ENCODE measurements at places on chromosomes 3 and 15. TPM values are rescaled to one million over a fixed set of nuclear protein-coding genes. Genes with fewer than 3 reads are reported as not detected.

GRCh38 chr3:134357914-134358811 lies 16.1 kb downstream of the AMOTL2 start:
- peak; percentile 57 for DNase-seq

- no peak for DNase-seq
Measured at GRCh38 chr3:170638988-170639387, 53.1 kb upstream of the SLC7A14 start.

DNA sequence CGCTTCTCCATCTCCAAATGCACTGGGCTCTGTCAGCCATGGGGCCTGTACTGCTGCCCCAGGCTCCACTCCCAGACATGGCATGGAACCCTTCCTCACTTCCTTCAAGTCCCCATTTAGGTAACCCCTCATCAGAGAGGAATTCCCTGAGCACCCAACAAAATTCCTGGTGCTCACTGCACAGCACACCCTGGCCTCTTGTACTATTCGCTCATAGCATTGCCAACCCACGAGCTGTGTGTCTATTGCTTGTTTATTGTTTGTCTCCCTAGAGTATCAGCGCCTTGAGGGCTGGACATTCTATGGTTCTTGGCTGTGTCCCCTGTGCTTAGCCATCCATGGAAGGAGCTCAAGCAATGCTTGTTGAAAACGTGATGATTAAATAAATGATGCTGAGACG lies 46.1 kb upstream of the SLCO2A1 start:
- no peak for DNase-seq

DNA sequence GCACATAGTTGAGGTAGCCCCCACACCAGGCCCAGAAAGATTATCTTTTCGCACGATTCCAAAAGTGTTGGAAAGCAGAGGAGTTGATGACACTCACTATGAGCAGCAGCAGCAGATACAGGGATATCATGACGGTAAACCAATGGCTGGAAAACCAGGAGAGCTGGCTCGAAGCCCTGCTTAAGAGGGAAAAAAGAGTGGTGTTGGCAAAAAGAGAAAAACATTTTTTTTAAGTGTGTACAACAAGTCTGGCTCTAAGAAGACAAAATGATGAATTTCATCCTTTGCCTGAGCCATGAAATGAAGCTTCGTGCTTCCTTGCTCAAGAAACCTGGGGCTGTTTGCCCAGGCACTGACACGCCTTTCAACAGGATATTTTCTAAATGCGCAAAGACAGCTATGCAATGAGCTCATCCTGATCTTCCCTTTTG lies 27.3 kb downstream of the PARP16 start:
- DNase-seq: peak; percentile 91

DNA sequence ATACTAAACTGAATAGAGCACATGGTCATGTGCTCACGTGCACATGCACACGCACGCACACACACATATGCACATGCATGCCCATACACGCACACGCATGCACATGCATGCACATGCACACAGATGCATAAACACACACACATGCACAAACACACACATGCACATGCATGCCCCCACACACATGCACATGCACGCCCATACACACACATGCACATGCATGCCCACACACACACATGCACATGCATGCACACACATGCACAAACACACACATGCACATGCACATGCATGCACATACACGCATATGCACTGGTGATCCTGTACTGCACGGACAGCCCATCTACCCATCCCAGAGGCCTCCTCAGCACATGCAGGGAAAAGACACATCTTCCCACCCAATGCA lies 426.6 kb downstream of the OCA2 start:
- DNase-seq: no peak

- DNase-seq: no peak
Measured at GRCh38 chr3:106249159-106249558, 380.3 kb upstream of the CBLB start.

DNA sequence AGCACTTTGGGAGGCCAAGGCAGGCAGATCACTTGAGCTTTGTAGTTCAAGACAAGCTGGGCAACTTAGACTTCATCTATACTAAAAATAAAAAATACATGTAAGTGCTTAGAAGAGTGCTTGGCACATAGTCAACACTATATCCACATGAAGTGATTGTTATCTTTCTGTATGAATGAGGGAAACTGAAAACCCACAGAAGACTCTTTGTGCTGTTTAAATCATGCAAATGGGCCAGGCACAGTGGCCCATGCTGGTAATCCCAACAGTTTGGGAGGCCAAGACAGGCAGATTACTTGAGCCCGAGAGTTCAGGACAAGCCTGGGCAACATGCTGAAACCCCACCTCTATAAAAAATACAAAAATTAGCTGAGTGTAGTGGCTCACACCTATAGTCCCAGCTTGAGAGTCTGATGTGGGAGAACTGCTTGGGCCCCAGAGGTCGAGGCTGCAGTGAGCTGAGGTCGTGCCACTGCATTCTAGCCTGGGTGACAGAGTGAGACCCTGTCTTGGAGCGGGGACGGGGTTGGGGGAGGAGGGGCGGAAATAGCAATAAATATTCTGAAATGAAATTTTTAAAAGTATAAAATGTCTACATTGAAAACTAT lies 129.7 kb downstream of the NR2E3 start:
- no peak for DNase-seq

DNA sequence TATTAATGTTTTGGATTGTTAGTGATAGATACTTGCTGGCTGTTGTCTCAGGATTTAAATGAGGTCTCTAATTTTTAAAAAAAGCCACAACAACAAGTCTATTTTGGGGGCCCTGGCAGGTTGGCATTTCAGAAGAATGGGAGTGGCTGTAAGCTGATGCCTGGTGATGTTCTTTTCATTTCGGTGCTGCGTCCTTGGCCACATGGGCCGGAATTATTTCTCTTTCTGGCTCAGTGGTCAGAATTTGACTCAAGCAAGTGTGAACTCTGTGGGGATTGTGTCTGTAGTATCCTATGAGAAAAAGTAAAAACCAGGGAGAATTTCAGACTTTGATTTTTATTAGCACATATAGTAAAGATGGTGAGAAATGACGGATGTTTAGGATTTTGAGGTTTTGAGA lies 203.0 kb downstream of the AKAP13 start:
- DNase-seq: no peak

DNA sequence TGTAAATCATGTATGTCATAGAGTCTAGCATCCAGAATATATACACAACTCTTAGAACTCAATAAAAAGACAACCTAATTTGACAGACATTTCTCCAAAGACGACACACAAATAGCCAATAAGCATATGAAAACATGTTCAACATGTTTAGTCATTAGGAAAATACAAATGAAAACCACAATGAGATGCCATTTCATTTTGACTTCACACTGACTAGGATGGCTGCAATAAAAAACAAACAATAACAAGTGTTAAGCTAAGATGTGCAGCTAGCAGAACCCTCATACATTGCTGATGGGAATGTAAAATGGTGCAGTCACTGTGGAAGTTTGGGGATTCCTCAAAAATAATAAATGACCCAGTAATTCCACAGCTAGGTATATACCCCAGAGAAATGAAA lies 16.4 kb downstream of the SPG11 start:
- DNase-seq: no peak

Gene TMCO5A
- not detected for total RNA-seq

Gene C3orf22
- not detected for total RNA-seq

Gene ZNF660
- 16.3 TPM for total RNA-seq

Gene GPR160
- 21.0 TPM for total RNA-seq

Gene ZNF620
- total RNA-seq: 5.9 TPM

Gene SLC38A3
- total RNA-seq: 0.69 TPM

Gene TRH
- total RNA-seq: not detected

Gene NCBP2
- 49.2 TPM for total RNA-seq

Gene C15orf40
- total RNA-seq: 21.2 TPM

Gene POLQ
- total RNA-seq: not detected

Gene MYD88
- 30.9 TPM for total RNA-seq

Gene PLIN1
- total RNA-seq: 0.26 TPM

Gene NR2C2
- total RNA-seq: 54.3 TPM

Gene OR5K2
- not detected for total RNA-seq
